ENCODE measurements at places on chromosomes 16 and 17.

DNA sequence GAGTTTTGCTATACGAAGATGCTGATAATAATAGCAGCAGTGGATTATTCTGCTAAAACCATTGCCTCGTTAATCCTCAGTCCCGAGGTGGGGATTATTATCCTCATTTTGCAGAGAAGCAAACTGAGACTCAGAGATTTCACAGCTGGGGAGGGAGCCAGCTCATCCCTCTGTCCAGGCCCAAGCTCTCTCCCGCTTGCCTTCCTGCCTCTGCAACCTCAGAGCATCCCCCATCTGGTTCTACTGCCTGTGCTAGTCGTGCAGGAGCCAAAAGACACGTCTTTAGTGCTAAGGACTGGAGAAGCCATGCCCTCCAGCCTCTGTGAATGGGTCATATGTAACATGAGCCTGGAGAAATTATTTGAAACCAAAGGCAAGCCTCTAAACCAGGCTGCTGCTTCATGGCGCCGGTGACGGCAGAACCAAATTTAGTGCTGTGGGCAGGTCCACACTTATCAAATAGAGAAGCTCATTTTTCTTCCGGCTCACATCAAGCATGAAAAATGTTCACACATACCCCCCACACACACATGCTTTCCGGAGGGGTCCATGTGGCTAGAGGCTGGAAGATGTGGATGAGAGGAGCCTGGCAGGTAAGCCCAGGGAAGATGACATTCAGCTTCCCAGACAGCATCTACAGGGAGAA is 13.5 kb downstream of the MAPT start:
- no peak for DNase-seq

DNA sequence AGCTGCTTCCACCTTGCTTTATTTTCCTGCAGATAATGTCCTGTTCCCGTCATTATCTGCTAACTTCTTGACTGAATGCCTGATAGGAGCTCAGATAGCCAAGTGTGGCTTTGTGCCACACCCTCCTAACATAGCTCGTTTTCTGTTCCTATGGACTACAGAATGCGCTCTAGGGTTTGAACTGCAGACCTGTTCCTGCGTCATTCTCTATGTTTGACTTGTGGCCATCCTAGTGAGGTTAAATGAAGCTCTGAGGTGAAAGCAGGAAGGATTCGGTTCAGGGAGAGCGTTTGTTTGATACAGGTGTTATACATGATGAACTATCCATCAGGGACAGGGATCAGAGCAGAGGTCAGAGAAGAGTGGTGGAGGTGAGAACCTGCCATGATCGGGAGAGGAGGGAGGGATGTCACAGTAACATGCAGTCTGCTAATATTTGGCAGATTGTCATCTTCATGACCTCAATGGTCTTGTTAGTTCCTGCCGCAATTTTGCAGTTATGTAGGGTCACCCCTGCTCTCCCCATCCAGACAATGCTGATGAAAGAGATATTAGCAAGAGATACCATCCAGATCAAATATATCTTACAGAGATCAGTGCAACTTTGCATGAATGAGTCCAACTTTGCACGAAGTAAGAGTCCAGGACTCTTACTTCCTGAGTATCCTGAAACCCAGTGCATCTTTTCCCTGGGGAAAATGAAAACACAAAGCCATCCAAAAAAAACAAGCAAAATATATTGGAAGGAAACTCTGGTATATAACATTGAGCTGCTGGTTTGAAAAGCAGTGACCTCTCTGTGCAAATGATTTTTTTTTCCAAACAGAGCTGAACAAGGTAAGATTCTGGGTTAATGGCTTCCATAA is 32.8 kb downstream of the MPHOSPH6 start:
- no peak for DNase-seq

DNA sequence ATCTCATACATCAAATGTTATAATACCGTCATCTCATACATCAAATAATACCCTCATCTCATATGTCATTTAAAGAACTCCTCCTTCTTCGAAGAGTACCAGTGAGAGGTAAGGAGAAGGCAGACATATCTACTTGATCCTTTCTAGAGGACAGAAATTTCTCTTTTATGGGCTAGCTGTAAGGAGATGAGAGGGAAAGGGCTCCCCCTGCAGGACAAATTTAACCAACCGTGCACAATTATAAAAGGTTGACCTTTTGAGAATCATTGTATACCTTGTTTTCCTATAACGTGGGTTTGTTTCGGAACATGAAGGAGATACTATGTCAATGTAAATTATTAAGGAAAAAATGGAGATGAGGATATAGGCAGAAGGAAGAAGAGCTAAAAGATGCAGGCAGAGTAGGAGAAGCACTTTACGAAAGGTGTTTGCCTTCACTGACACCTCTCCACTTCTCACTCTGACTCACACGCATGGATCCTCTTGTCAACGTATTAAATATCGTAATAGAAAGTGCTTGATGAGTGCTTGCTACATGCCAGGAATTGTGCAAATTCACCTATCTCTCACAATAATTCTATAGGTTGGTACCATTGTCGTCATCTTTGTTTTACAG is 465.9 kb upstream of the ERCC4 start:
- DNase-seq: no peak

DNA sequence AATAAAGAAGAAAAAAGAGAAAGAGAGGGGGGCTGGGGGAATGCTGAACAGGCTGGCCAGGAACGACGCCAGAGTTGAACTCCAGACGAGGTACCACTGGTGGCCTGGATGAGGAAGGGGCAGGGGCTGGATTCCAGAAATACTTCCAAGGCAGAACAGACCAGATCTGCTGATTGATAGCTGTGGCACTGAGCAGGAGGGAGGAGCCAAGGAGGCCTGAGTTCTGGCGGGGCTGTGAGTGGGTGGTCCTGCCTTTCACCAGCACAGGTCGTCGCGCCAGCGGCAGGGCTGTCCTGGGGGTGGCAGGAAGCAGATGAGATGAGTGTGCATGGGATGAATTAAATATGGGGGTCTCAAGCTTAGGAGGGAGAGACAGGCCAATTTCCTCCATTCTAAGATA is 5.5 kb downstream of the CCDC42 start:
- DNase-seq: no peak

DNA sequence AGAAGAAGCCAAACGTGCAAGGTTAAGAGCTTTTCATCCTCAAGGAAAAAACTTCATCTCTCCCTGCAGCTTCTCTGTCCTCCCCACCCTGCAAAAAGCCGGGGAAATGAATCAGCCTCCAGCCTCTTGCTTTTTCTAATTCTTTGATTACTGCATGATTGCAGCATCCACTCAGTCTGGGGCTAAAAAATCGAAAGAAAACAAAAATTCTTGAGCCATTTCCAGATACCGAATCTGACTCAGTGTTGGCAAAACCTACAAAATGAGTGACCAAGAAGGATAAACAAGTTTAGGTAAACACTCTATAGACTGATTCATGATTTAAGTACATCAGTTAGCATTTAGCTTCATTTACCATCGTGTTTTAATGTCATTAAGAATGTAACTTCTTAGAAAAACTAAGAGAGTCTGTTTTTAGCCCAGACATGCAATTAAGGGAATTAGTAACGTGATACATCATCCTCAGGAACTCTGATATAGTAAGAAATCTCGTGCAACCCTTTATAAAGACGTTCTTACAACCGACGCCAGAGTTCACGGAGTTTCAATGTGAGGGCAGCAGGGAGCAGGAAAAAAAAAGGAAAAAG is 287.3 kb upstream of the FOXF1 start:
- DNase-seq: no peak

DNA sequence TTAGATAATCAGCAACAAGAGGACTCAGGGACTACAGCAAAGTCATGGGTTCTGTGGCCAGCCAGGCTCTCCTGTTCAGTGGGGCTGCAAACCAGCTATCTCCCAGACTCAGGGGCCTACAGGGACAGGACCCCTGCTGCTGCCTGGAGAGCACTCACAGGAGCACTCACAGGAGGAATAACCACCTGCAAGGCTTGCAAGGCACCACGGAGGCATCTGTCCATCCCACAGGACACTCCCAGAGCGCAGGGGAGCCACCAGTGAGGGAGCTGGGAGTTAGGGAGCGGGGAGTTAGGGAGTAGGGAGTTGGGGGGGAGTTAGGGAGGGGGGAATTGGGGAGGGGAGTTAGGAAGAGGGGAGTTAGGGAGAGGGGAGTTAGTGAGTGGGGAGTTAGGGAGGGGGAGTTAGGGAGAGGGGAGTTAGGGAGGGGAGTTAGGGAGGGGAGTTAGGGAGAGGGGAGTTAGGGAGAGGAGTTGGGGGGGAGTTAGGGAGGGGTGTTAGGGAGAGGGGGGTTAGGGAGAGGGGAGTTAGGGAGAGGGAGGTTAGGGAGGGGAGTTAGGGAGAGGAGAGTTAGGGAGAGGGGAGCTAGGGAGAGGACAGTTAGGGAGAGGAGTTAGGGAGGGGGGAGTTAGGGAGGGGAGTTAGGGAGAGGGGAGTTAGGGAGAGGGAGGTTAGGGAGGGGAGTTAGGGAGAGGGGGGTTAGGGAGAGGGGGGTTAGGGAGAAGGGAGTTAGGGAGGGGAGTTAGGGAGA is 5.7 kb downstream of the CANT1 start:
- DNase-seq: no peak

DNA sequence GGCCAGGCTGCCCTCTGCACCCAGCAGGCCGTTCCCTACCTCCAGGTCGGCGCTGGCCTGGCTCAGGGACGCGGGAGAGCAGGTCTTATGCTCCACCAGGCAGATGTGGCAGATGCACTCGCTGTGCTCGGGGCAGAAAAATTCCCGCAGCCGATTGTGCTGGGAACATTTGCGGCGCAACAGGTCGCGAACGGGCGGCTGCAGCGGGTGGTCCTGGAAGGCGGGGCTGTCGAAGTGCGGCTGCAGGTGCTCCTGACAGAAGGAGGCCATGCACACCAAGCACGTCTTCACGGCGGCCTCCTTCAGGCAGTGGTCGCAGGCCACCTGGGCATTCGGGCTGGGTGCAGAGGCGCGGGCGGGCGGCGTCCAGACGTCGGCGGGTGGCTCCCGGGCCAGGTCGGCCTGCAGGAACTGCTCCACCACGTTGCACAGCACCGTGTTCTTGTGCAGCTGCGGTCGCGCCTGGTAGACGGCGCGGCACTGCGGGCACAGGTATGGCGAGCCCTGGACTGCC is 439 bp downstream of the TRIM25 start:
- no peak for DNase-seq

DNA sequence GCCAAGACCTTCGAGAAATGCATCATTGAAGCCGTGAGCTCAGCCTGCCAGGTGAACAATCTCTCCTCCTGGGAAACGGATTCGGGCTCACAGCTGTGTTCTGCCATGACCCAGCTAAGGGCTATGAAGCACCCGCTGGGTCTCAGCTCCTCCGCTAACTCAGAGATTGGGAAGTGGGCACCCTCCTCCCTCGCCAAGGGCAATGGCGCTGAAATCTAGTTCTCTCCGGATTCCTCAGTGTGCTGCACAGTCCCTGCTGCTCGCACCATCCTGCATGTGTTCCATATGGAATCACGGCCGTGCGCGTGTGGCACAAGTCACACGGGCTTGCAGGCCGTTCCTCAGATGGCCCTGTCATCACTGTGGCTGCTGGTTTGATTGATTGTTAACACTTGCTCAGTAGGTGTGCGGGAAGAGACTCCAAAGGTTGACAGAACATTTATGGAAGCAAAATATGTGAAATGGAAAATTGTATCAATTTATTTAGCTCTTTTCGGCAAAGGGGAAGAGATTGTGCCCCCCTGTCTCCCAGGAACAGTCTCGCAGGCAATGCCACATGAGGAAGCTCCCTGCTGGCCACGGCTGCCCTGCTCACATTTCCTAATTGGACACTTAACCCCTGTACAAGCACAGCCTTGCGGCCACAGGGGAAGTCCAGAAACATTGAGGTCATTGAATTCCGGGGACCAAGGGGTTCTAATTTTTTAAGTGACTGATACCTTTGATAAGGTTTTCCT is 58.8 kb downstream of the RNF213 start:
- DNase-seq: no peak

DNA sequence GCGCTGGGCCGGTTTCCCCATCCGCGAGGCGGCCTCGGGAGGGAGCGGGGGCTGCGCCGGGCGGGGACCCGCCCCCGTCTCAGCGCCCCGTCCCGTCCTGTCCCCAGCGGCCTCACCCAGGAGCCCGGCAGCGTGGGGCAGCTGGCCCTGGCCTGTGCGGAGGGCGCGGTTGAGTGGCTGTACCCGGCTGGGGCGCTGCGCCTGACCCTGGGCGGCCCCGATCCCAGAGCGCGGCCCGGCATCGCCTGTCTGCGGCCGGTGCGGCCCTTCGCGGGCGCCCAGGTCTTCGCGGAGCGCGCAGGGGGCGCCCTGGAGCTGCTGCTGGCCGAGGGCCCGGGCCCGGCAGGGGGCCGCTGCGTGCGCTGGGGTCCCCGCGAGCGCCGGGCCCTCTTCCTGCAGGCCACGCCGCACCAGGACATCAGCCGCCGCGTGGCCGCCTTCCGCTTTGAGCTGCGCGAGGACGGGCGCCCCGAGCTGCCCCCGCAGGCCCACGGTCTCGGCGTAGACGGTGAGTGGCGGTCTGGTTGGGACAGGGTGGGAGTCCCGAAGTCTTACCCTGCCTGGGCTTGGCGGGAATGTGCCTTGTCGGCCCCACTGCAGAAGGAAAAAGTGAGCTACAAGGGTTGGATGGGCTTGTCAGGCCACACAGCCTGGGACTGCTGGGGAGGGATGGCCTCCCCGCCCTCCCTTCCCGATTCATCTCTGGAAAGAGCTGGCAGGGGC is 720 bp downstream of the METRN start:
- no peak for DNase-seq

- no peak for DNase-seq
These were observed 43.4 kb upstream of the CA10 start for GRCh38 chr17:52201767-52202519.

- DNase-seq: no peak
These were observed 11.2 kb downstream of the SPNS3 start for GRCh38 chr17:4444782-4445473.

DNA sequence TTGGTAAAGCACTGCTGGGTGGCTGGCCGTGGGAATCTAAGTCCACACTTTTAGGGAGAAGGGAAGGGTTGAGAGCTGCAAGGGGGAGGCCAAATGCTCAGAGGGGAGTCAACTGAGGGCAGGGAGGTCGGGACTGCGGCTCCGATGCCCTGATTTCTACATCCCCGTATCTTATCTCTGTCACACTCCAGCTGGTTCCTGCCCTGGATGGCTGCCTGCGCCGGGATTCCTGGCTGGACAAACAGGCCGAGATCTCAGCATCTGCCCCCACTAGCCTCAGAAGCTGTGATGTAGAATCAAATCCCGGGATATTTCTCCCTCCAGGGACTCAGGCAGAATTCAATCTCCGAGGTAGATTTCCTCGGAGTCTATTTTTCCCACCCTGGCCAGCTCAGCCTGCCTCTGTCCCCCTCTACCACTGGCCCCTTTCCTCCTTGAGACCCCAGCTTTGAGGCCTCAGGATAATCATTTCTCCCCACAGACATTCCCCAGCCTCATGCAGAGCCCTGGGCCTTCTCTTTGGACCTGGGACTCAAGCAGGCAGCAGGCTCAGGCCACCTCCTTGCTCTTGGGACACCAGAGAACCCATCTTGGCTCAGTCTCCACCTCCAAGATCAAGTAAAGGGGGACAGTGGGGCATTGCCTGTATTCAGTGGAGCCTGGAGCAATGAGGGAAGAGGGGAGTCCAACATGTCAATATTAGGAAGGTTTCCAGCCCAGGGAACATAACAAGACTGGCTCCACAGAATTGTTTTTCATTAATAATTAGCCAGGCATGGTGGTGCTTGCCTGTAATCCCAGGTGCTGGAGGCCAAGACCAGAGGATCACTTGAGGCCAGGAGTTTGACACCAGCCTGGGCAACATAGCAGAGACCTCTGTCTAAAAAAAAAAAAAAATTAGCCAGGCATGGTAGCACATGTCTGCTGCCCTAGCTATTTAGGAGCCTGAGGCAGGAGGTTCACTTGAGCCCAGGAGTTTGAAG is 1.8 kb downstream of the SHBG start:
- DNase-seq: no peak

GRCh38 chr17:43665084-43665936 is 3.6 kb upstream of the MEOX1 start:
- no peak for DNase-seq

Data from NCI-H1930 (cell line).